ENCODE measurements at places on chromosomes 12 and 14.

DNA sequence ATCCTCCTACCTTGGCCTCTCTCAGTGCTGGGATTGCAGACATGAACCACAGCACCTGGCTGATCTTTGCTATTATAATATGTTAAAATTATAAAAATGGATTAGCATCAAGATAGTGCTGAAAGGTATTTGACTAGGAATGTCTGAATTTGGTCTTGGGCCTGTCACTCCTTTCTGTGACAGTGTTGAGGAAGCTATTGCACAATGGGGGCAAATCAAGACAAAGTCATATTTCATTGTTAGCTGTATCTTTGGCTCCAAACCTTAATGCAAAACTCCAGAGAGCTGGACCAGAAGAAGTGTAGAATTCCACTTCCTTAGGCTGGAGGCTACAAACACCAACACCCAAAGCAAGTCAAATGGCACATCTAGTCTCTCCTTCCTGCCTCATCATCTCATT, 42.2 kb downstream of the ZCRB1 start:
- no peak for DNase-seq

- no peak for DNase-seq
Measured at GRCh38 chr12:32062881-32063280, 43.8 kb upstream of the BICD1 start.

DNA sequence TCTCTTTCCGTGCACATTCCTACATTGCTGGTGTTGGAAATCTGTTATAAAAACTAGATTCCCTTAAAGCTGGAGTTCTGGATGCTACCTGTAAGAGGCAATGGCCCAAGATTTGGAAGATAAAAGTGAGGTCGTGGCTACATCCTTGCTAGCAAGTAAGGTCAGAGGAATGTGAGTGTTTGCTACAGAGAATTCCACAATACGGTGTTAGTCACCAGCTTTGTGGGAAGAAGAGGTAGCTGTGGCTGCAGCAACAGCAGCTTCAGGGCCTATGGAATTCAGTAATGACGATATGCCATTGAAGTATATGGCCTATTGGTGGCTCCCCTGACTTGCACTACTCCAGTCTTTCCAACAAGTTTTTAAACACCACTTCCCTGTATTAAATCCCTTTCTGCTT, 227.7 kb upstream of the TMEM260 start:
- DNase-seq = no peak

DNA sequence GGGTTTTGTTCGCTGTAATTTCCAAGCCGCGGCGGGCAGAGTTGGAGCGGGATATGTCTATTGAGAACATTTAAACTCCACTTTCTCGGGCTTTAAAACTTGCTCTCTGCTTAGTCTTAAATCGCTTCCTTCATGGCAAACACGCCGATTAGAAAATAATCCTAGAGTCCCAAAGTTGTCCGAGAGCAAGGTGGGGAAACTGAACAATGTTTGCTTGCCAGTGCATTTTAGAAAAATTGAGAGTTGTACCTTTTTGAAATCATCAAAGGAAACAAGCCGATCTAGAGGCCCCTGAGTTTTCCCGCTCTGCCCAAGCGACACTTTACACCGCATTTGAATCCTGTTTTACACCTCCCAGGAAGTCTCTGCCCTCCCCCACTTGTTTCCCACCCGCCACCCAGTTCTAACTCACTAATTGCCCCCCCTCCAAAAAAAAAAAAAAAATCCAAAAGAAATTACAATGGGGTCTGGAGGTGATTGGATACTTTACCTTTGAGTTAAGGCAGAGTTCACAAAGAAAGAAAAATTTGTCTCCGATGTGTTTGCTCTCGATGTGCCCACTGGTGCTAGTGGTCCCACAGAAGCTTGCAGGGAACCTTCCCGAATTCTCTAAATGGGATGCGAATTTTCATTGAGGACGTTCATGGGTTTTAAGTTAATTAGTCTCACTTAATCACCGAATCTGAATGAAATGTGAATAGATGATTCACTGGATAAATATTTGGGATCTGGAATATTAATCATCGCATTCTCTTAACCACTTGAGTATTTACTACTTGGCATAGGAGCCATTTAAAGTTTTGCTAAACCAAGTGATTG, 2.3 kb downstream of the HMGA2 start:
- no peak for DNase-seq

DNA sequence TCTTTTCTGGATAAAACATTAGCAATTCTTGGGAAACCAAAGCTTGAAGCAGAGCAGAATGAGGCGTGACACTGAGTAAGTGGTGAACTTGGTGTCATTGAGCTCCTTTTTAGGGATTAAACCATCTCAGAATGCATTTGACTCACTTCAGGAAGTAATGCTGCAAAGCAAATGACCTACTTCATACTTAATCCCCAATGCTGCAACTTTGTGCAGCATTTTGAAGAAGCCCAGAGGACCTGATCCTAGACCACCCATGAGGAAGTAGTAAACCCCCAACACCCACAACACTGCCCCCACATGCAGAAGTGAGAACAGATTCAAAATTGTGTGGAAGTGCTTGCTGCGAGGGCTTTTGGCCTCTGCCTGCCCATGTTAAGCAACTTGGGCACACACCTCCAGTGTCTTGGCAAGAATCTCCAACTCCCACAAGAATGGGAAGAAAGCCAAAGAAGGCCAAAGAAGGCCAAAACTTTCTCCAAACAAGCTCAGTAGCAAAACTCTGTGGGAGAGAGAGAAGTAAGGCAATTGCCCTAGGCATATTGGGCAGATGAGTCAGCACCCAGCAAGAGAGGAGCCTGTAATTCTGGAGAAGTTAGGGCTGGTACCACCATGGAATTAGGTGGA, 69.2 kb upstream of the ETV6 start:
- DNase-seq = no peak

GRCh38 chr14:93047661-93048060, 68.1 kb downstream of the ITPK1 start:
- no peak for DNase-seq

Measured in activated T-helper 1 cell treated with anti-CD3 and anti-CD28 coated beads, Interleukin-2, amount 50 U/mL, for 16 hours (primary cell).